ENCODE measurements at places on chromosomes 13 and 19.

GRCh38 chr19:8398311-8398771 is 8.2 kb downstream of the RAB11B start:
- no peak for DNase-seq

DNA sequence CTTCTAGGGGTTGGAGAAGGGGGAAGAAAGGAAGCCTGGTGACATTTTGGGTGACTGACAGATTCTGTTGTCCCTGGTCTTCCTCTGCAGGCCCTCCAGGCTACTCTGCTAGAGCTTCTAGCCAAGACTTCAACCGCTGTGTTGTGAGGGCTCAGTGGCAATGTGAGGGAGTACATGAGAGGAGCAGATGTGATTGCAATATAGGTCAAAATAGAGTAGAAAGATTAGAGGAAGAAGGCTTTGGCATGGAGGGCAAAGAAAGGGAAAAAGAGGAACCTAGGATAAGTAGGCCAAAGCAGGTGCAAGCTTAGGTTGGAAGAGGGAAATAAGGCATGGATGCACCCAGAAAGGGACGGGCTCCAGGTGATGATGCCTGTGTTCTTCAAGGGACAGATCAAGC is 216.9 kb downstream of the RGCC start:
- DNase-seq, result no peak

DNA sequence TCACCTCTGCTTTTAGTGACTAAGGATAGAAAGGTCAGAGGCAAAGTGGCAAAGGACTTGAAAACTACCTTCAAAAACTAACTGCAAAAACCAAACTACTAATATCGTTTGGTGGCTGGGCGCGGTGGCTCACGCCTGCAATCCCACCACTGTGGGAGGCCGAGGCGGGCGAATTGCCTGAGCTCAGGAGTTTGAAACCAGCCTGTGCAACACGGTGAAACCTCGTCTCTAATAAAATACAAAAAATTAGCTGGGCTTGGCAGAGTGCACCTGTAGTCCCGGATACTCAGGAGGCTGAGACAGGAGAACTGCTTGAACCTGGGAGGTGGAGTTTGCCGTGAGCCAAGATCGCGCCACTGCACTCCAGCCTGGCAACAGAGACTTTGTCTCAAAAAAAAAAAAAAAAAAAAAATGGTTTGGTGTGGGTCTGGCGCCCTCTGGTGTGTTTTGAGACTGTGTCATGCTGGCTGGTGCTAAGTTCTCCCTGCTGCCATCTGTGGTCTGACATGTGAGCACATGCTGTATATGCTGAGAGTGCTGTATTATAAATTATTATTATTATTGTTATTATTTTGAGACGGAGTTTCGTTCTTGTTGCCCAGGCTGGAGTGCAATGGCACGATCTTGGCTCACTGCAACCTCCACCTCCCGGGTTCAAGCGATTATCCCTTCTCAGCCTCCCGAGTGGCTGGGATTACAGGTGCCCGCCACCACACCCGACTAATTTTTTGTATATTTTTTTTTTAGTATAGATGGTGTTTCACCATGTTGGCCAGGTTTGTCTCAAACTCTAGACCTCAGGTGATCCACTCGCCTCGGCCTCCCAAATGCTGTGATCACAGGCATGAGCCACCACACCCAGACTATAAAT is 36.0 kb upstream of the RNF17 start:
- DNase-seq, result peak; percentile 48

DNA sequence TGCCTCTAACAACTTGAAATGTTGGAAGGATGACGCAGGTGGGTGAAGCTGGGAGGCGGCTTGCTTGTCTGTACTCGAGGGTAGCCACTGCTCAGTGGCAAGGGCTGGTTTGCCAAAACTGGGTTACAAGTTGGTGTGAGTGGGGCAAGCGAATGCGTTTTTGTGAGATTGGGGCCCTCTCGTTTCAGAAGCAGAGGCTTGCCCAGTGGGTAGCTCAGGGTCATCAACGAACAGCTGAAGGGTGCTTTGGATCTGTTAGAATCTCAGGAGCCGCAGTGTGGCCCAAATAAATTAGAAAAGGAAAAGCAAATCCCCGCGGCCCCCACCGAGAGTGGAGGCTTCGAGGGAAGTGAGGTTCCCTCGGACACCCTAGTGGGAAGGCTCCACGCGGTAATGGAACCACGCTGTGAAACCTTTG is 7.3 kb downstream of the ATP4B start:
- no peak for DNase-seq

- peak; percentile 16 for DNase-seq
Measured at GRCh38 chr13:110874508-110874960, 40.3 kb downstream of the ANKRD10 start.

DNA sequence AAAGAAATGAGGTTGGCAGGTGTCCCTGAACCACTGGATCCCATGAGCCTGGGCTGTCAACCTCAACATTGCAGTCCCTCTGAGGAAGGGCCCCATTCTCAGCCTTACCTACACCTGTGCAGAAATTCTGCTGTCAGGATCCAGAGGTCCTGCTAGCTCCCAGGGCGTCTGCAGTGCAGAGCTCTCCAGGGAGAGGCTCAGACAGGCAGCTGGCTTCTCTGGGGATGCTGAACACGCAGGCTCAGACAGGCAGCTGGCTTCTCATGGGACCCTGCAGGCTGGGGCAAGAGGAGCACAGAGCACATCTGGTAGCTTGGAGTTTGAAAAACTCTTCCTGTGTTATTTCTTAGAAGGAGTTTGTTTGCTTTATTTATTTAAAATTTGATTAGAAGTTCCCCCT is 50.9 kb downstream of the TMEM255B start:
- no peak for DNase-seq
